CD8-positive, alpha-beta memory T cell (primary cell): ENCODE measurements at places on chromosomes 12 and 14.

DNA sequence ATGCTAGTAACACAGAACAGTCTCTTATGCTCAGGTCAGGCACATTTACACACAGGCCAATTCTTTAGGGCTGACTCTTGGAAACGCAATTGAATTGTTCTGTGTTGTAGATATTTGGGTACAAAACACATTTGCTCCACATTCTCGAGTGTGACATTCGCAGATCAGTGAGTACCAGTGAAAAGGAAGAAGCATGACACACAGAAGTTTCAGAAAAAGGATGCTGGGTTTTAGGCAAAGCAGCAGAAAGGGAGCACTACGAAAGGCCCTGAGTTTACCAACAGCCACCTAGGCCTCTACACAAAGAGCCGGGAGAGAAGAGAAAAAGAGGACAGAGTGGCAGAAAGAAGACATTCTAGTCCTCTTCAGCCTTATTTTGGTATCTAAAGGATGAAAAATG, 254.4 kb upstream of the BTG1 start:
- DNase-seq = no peak

DNA sequence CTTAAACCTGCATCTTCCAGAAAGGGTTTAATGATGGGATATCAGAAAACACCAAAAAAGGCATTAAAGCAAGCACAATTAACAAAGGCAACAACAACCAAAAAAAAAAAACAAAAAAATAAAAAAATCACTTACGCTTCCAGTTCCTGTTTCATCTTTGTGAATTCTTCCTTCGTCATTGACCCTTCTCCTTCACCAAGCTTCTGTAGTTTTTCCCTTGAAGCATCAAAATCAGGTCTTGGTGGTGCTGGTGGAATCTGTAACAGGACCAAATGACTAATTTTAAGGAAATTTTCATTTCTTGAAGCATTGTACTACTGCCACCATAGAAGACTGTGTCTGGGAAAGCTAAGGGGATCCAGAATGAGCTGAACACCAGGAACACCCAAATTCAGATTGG, 24.5 kb downstream of the SNX6 start:
- DNase-seq = no peak

DNA sequence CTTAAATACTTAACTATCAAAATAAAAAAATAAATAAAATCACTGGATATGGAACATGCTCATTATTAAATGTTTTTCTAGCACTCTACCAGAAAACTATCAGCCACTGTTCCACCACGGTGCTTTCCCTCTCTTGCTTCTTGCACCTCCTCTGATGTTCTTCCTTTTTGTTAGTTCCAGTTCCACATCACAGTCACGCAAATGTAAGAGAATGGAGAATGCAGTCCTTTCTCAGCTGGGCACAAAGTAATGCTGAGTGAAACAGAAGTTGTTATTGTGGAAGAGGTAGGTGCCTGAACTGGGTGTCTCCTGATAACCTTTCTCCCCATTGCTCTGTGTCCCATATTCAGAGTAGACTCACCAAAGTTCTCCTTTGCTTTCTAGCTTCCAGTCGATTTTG, 1116.9 kb upstream of the TMEM132C start:
- DNase-seq = no peak

DNA sequence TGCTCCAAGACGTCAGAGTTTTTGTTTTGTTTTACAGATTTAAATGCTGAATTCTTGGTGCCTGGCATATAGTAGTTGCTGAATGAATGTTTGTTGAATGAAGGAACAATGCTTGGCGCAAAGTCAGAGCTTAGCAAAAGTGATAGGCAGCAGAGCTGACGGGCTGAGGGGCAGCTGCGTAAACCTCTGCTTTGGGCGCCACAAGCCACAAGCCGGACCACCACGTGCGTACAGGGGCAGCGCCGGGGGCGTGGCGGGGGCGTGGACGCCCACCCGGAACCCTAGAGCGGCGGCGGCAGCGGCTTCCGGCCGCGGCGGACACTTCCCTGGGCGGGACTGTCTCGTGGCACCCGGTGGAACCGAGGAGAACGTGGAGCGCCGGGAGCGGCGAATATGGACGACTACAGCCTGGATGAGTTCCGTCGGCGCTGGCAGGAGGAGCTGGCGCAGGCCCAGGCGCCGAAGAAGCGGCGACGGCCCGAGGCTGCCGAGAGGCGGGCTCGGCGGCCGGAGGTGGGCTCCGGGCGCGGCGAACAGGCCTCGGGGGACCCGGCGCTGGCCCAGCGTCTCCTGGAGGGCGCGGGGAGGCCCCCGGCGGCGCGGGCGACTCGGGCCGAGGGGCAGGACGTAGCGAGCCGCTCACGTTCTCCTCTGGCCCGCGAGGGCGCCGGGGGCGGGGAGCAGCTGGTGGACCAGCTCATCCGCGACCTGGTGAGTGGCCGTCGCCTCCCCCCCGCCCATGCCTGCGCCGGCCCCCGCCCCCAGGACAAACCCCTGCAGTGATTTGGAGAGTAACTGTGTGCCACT, at the start of gene FBXW8:
Gene FBXW8 (plus strand): TSS at position 306 of the 807 bp plus-strand sequence. CDS start 88 bp downstream, at position 394.
- DNase-seq = peak; percentile 69

DNA sequence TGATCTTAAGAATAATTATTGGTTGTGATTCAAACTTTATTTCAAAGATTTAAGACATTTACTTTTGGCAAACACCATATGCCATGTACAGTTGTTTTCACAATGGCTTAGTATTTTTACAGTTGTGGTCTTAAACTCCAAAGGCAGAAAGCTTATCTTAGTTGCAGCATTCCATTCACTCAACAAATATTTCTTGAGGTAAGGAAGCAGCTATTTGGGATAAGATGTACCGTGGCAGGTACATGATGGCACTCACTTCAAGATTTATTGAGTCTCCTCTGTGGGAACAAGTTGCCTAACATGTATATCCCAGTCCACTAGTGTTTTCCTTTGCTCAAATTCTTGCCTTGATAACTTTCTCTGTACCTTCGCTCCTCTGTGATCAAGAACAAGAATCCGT, 8.0 kb upstream of the MON2 start:
- no peak for DNase-seq

DNA sequence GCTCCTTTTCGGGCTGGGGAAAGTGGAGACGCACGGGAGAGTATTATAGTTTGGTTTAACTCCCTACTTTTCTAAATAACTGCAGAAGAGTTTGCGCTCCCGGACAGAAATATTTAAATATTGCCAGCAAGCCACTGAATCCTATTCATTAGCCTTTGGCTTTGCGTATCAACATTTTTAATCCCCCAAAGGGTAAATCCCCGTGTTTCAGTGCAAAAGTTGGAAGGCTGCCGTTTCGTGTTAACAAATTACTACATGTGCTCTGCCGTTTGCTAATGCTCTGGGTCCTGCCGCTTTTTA, 372 bp upstream of the DPF3 start:
- no peak for DNase-seq

GRCh38 chr12:23495472-23495871, 454.0 kb downstream of the SOX5 start:
- no peak for DNase-seq

DNA sequence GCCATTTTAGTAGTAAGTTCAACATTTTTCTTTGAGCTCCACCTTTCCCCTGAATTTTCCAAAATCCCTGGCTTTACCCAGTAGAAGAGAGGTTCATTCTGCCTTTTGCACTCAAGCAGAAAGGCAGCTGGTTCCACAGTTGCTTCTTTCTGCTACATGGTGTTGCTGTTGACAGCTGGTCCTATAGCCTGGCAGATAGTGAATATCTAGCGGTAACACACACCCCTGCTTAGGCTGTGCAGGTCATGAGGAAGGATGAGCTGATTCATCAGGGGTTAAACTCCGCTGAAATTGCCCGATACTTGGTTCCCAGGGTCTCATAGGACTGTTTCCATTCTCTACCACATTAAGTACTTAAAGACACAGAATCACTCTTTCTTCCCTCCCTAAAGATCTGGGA, 62.4 kb downstream of the PUS7L start:
- no peak for DNase-seq

DNA sequence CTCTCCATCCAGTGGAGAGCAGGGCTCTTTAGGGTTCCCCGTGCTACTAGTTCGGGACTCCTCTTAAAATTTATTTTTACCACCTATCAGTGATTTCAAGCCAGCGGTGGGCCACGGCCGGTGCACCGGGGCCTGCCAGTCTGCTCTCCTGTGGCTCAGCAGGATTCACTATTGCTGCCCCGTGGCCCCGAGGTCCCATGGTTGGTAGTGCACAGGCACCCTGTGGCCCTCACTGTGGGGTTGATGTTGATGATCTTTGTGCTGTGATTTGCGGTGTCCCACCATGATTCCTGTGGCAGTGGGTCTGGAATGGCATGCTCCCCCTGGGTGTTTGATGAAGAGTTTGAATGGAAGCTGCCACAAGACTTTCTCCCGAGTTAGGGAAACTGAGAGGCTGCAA, 12.6 kb upstream of the MEG3 start:
- no peak for DNase-seq

- DNase-seq = no peak
Measured at GRCh38 chr12:23141335-23141734, 516.4 kb downstream of the ETNK1 start.

- DNase-seq = no peak
Measured at GRCh38 chr14:33643426-33644181, 307.3 kb downstream of the EGLN3 start.

DNA sequence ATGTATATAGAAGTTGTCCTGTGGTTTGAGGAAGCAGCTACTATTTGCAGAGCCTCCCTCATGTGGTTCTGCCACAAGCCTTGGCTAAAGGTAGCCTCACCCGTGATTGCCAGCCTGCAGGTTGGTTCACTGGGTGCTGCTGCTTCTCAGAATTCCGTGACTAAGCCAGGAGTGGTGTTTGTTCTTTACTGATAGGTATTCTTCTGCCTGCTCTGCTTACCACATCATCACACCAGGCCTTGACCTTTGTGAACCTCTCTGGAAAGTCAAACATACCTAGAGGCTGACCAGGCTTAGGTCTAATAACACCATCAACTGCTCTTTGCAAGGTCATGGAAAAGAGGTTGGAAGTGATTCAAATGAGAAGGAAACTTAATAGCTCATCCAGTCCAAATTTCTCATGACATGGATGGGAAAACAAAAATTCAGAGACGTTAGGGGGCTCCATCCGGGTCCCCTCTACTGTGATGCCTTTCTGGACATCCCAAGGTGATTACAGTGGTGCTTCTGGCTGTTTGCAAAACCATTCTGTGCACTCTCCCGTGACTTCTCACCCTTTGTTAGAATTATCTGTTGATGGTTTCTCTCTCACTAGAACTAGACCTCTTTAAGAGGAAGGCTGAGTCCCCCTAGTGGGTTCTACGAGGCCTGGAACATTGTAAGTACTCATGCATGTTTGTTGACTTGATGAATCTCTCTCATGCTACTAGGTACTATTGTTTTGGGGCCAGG, 8.5 kb upstream of the SOCS2 start:
- no peak for DNase-seq

GRCh38 chr12:95648990-95649791, 97.9 kb upstream of the USP44 start:
- DNase-seq = no peak

DNA sequence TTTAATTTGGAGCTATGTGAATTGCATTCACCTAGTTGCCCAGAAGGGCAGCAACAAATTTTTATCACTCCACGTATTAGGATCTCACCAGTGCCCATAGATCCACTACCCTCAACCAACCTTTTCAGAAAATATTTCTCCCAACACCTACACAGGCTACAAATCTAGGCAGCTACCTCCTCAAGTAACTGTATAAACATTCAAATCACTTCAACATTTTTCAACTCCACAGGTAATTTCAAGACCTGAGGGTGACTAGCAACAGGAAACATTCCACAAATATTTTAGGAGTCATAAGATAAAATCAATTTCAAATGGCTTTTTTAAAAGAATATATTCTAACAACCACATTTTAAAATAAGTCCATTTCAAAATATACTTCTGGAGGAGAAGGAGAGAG, 12.9 kb downstream of the PHLDA1 start:
- DNase-seq = no peak

DNA sequence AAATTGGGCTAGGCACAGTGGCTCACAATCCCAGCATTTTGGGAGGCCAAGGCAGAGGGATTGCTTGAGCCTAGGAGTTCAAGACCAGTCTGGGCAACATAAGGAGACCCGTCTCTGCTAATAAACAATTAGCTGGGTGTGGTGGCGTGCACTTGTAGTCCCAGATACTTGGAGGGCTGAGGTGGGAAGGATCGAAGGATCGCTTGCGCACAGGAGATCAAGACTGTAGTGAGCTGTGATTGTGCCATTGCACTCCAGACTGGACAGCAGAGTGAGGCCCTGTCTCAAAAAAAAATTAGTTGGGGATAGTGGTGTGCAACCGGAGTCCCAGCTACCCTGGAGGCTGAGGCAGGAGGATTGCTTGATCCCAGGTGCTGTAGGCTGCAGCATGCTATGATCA, 38.7 kb upstream of the BCL7A start:
- no peak for DNase-seq

- no peak for DNase-seq
Measured at GRCh38 chr12:50103767-50104321, at the start of gene GPD1. TSS of gene GPD1 (plus strand) at chr12:50104008. CDS start at chr12:50104051, 43 bp downstream.

GRCh38 chr12:130452546-130452945, 114.9 kb downstream of the PIWIL1 start:
- DNase-seq = no peak

- DNase-seq = no peak
Measured at GRCh38 chr12:94561943-94562411, 88.4 kb downstream of the TMCC3 start.
